T-helper 2 cell treated with Interferon-gamma antibody and Interleukin-4, amounts not matched to agents 100 ng/mL and 5 ng/mL, for 36 hours (primary cell): ENCODE measurements at places on chromosomes 12 and 14. TPM values are rescaled to one million over a fixed set of nuclear protein-coding genes. Genes with fewer than 3 reads are reported as not detected.

CIT gene
- total RNA-seq, result 85.6 and 86.3 TPM in 2 replicates

FOXA1 gene
- total RNA-seq, result not detected in 2 replicates

NKX2-8 gene
- total RNA-seq, result not detected in 2 replicates

OVCH1 gene
- not detected in 2 replicates for total RNA-seq
